ENCODE measurements at places on chromosomes 6 and 20. TPM values are rescaled to one million over a fixed set of nuclear protein-coding genes. Genes with fewer than 3 reads are reported as not detected.

GRCh38 chr6:122660296-122660695, 50.1 kb downstream of the PKIB start:
- no peak for DNase-seq

OR2H2 gene
- total RNA-seq = not detected

DNA sequence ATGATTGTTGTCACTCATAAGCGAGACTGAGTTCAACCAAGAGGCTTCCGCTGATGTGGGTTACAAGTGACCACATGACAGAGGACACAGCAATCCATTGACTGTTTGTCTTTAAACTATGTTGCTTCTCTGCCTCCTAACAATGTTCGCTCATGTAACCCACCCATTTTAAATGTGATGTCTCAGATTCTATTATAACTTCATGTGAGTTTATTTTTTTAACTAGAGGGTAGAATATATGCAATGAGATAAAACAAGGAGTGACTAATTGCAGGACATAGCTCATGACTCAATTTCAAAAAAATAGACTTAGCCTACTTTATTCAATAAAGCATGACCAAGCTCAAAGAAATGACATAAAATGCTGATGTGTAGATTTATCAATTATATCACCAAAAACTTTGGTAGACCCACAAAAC, 119.2 kb upstream of the SASH1 start:
- DNase-seq = no peak

HRH3 gene
- not detected for total RNA-seq

SLC26A8 gene
- total RNA-seq = 1.5 TPM

CASP8AP2 gene
- 24.7 TPM for total RNA-seq

Measured in sciatic nerve (tissue), 2 donors.